ENCODE measurements at places on chromosomes 11 and 22.

DNA sequence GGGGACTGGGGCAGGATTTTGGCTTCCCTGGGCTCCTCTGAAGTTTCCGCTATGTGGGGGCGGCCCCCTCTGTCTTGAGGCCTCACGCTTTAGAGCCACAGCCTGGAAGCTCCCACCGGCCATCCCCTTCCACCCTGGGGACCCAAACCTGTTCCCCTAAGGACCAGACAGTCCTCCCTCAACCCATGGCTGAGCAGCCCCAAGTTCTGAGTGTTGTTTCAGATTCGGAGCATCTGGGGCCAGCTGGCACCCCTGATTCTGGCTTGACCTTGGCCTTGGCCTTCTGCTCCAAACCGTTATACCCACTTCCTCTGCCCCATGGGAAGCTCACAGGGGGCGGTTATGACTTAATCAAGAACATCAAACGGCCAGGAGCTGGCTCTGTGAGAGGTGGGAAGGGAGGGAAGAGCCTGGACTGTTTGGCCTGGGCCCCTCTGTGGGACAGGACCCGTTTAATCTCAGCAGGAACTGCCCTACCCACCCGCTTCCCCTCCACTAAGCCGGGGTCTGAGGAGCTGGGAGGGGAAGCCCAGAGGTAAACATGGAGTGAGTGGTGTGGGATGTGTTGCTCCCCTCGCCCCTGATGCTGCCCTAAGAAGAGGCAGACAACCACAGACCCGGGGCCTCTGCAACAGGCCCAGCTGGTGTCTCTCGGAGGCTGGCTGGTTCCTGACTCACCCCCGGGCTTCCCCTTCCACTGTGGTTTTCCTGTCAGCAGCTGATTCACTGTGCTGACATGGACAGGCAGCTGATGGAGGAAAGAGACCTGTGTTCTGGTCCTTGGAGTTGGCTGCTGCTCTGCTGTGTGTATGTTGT is 3.4 kb downstream of the CD82 start:
- DNase-seq: peak; percentile 79

DNA sequence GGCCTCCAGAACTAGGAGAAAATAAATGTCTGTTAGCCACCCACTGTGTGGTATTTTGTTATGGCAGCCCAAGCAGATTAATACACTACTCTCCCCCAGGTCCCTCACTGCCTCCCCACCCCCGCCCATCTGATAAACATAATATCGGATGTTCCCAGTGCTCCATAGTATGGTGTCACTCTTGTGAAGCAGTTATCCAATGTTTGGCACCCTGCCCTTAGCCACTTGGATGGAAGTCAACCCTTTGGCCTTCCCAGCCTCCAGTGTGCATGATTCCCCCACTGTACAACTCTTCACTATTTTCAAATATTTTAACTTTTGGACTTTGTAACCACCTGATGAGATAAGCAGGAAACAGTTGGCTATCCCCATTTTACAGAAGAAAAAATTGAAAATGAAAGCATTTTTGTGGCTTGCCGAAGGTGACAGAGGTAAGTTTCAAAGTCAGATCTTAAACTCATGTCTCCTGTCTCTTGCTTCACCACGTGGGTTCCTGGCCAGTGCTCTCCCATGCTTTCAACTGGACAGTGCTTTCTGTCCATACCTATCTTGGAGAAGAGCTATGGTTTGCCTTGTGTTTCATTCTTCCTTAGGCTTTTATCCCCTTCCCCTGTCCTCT is 53.2 kb downstream of the ALX4 start:
- DNase-seq: peak; percentile 62

DNA sequence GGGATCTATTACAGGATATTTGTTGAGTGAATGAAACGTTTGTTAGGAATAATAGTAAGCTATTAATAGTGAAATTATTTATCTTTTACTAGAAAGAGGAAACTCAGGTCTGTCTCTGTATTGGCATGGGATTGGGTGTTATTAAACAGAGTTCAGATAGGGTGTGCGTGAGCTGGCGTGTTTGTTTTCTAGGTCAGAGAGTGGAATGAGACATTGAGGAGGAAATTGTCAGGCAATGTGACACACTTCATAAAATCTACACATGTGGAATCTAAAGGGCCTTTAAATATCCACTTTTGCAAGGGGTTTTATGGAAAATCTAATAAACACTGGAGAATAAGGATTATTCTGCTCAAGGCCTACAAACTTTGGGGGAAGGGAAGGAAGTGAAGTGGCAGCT is 552.9 kb downstream of the NTM start:
- DNase-seq: no peak

- DNase-seq: no peak
Measured at GRCh38 chr11:61553373-61554171, 27.3 kb downstream of the SYT7 start.

- DNase-seq: no peak
Measured at GRCh38 chr11:133555034-133555433, 22.7 kb upstream of the OPCML start.

DNA sequence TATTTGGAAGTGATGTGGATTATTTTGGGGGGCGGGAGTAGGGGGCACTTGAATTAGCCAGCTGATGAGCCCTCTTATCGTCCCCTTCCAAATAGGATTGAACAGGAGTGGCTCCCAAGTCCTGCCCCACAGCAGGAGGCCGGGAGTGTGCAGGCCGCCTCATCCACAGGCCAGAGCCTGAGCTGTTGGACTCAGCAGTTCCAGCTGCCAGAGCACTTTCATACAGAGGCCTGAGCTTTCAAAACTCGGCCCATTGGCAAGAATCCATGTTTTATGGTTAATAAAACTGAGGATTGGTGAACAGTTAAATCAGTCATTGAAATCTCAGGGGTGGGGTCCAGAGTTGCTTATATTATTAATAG is 9.6 kb downstream of the FAM118A start:
- DNase-seq: no peak

GRCh38 chr11:61477727-61478148 is 30.8 kb upstream of the LRRC10B start:
- peak; percentile 79 for DNase-seq

DNA sequence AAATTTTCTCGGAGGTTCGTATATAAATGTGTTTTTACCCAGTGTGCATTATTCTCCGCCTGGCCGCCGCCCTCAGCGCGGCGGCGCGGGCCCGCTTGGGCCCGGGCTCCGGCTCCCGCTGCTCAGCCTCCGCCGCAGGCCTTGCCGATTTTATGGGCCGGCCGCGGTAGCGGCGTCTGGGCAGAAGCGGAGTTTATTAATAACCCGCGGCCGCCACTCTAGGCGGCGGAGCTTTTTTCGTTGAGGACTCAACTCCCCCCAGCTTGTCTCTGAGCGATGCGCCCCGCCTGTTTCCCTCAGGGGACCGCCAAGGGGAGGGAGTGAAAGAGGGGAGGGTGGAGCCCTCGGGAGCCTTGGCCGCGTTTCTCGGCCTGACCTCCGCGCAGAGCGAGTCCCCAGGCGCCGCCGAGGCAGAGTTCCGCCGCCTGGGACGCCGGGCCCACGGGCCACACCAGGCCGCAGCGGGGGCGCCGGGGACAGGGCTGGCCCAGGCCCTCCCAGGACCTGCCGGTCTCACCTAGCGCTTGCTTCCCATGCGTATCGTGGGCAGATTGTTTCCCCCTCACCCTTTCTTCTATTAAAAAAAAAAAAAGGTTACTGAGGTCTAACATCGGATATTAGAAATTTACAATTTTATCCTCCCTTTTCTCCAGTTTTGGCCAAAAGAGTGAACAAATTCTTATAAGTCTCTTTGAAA is 399 bp downstream of the ZNF143 start:
- peak; percentile 93 for DNase-seq

- DNase-seq: no peak
Measured at GRCh38 chr11:133230431-133230830, 301.9 kb downstream of the OPCML start.

- no peak for DNase-seq
Measured at GRCh38 chr11:79258576-79258975, 182.3 kb downstream of the TENM4 start.

DNA sequence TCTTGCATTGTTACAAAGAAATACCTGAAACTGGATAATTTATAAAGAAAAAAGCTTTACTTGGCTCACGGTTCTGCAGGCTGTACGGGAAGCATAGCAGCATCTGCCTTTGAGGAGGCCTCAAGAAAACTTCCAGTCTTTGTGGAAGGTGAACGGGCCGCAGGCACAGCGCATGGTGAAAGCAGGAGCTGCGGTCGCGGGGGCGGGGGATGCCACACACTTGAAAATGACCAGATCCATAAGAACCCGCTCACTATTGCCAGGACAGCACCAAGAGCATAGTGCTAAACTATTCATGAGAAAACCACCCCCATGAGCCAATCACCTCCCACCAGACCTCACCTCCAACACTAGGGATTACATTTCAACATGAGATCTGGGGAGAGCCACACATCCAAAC is 45.6 kb upstream of the SEPTIN5 start:
- no peak for DNase-seq

DNA sequence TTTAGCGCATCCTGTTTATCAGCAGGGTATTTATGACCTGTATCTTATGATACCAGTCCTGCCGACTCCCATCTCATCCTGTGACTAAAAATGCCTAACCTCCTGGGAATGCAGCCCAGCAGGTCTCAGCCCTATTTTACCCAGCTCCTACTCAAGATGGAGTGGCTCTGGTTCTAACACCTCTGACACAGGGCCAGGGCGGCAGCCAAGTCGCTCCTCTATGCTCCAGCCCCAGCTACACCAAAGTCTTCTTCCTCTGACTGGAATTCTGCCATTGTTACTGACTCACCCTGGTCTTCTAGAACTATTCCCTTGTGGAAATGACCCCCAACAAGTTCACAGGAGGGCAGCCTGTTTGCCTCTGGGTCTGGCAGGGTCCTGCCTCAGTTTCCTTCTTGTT is 7.9 kb upstream of the C1QTNF6 start:
- peak; percentile 53 for DNase-seq

GRCh38 chr11:37040921-37041320 is 442.9 kb upstream of the RAG2 start:
- no peak for DNase-seq

DNA sequence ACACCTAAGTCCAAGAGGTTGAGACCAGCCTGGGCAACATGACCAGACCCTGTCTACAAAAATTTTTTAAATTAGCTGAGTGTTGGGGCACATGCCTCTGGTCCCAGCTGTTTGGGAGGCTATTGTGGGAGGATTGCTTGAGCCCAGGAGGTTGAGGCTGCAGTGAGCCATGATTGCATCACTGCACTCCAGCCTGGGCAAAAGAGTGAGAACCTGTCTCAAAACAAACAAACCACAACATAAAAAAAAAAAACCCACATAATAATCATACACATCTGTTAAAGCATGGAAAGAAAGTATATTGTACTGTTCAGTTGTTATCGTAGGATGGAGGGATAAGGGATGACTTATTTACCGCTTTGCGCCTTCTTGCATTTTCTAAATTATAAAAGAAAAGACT is 35.9 kb upstream of the GRK2 start:
- DNase-seq: no peak

DNA sequence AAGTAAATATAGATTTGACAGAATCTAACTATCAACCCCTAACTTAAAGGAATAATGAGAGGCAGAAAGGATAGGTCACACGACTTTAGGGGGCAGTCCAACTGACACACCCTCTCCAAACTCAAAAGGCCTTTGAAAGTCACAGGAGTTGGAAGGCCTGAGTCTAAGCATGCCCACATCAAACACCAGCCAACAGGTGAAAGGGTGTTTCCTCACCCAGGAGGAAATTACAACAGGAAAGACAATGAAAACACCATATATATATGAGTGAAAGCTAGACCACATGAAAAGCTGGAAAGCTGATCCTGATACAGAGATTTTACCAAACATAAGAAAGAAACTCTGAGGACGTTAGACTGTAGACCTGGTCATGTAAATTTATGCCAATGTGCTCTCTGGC is 10.5 kb upstream of the DEPDC7 start:
- no peak for DNase-seq

- DNase-seq: no peak
Measured at GRCh38 chr22:23856721-23857605, 712 bp upstream of the SLC2A11 start.

GRCh38 chr11:69950621-69951020 is 127.5 kb upstream of the ANO1 start:
- no peak for DNase-seq

GRCh38 chr11:93512949-93513667 is 30.1 kb downstream of the SMCO4 start:
- no peak for DNase-seq

- DNase-seq: no peak
Measured at GRCh38 chr11:46345881-46346484, 1.3 kb upstream of the DGKZ start.

DNA sequence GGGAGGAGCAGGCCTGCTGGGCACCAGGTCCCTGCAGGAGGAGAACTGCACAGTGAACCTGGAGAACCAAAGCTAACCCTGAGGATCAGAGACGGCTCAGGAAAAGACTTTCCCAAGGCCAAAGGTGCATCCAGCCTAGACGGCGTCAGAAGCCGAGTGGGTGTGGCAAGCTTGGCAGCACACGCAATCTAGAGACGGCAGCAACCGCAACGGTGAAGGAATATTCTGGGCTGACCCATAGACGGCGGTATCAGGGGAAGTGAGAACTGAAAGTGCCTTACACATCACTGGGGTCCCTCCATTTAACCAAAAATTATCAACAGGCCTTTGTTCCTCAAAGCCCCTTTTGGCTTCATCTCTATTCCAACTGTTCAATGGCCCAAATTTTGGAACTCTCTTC is 26.2 kb downstream of the SPATA19 start:
- DNase-seq: no peak

DNA sequence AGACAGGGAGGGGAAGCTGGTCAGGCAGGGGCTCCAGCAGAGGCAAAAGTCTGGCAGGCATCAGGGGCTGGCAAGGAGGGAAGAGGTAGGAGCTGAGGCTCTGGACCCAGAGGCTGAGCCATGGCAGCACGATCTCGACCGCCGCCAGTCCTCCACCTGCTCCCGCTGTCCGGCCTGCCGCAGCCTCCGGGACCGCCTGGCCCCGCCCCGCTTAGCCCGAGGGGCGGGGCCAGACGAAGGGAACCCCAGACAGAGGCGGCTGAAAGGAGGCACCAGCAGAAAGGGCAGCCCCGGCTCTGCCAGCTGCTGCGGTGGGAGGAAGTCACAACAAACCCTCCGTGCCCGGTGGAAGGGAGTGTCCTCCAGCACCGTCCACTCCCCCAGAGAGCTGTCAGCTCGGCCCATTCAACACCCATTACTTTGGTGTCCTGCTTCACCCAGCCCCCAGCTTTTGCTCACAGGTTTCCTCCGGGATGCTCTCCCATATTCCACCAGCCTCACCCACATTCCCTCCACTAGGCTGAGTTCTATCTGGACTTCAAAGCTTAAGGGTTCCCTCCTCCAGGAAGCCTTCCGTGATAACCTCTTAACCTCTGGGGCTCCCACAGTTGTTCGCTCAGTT is at the start of gene MFNG:
TSS of gene MFNG (minus strand) at position 161 of the 622 bp plus-strand sequence. CDS start 207 bp downstream, outside the sequence.
- peak; percentile 80 for DNase-seq

DNA sequence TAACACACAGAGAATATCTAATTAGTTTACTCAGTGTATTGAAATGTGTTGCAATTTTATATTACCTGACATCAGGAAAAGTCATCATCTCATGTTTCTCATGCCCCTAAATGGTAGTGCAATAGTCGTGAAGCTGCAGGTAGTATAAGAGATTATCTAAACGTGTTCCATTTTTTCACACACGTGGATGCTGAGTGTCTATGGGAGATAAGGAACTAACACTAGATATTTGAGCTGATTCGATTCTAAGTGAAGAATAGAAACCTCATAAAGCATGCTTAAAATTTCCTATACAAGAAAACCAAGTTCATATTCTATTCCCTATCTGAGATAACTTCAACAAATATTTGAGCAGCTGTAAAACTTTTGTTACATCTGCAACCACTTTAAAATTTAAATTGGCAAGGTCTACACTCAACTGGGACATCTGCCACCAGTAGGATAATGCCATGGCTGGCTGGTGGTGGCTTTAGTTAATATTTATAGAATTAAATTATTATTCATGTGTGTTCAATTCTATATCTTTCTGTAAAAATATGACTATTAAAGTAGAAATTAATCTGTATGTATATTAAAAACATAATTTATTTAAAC is 388.8 kb downstream of the LUZP2 start:
- no peak for DNase-seq
